ENCODE measurements at places on chromosomes 7 and 10.

GRCh38 chr10:36872702-36873393 is 252.6 kb upstream of the ANKRD30A start:
- DNase-seq = no peak

DNA sequence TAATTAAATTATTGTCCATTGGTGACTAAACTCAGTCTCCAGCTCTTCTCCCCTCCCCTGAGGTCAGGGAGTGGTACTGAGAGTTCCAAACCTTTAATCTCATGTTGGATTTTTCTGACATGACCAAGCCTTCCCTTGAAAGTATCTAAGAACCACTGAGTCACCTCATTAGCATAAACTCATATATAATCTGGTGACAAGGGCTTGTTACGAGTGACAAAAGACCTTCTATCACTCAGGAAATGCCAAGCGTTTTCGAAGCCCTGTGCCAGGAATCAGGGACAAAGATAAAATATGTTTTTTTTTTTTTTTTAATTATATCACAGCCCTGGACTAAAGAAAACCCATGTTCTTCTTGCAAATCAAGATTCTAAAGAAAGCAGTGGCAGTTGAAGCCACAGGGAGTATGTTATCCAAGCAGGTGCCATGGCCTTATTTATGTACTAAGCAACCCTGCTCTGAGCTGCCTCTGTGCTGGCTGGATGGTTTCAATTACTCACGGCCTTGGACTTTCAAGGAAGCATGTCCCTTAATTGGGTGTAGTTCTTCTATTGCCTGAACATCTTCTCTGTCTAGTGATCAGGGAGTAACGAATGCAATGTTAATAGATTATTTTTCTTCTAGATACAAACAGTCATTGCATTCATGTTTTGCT is 169.0 kb upstream of the PRKCQ start:
- DNase-seq = no peak

DNA sequence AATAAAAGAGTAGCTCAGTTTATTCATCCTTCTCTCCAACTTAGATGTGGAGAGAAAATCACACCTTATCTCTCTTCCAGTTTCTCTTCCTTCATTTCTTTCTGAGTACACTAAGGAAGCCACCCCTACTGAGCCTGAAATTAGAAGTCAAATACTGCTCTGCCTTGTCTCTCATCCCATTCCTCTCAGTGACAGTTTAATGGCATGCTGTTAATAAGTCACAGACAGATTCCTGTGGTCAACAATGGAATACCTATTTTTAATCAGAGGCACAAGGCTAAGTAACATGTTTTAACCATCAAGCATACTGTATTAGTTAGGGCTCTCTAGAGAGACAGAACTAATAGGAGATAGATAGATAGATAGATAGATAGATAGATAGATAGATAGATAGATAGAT is 253.2 kb downstream of the HTR7 start:
- no peak for DNase-seq

GRCh38 chr10:101035916-101036702 is 5.1 kb downstream of the SFXN3 start:
- no peak for DNase-seq

DNA sequence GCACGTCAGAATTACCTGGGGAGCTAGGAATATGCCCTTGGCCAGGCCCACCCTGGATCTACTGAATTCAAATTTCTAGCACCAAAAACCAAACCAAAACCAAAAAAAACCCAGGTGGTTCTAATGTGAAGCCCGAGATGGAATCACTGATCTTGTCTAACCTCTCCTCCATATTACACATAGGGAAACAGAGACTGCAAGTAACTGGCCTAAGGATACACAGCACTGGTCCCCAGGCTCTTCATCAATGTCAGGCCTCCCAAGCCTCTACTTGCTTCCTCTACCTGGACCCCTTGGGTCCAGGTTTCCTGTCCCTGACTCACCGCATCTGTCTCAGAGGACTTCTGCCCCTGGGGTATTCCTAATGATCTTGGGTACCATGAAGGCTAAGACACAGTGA is 30.7 kb downstream of the ZCCHC24 start:
- DNase-seq = no peak

- no peak for DNase-seq
Observed at GRCh38 chr7:27873981-27874957, 134.3 kb downstream of the TAX1BP1 start.

GRCh38 chr10:119190954-119191785 is 12.6 kb upstream of the PRDX3 start:
- DNase-seq = no peak

DNA sequence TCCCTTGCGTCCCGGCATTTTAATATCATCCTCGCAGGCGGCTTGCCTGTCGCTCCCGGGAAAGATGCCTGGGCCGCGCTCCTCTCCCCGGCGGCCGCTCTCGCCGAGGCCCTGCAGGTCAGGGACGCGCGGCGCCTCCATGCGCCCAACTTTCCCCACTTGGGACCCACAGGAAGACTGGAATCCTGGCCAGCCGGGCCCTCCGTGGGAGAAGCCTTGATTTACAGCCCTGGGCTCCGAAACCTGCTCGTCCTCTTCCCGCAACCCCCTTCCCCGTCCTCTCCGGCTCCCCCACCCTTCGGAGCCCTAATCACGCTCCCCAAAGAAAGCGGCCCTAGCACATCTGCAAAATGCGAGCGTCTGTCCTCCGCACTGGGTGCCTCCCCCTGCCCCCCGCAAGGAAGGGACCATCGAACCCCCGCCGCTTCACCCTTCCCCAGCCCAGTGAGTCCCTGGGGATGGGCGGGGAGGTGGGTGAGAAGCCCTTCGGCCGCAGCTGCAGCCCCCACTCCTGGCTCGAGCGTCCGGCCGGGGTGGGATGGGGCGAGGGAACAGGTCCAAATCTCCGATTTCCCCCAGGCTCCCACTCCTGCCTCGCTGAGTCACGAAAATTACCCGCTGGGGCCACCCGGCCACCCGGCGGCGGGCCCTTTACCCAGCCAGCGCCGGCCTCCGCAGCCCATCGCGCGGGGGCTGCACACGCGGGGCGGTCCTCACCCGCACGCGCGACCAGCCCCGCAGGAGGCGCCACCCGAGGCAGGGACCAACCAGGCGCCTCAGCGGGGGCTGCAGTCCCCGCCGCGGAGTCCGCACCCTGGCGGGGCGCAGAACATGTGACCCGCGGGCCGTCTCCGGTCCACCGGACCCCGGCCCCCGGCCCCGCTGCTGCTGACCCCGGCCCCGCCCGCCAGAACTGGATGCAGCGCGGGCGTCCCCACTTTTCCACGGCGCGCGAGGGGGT is 695 bp downstream of the HSPA12A start:
- no peak for DNase-seq

DNA sequence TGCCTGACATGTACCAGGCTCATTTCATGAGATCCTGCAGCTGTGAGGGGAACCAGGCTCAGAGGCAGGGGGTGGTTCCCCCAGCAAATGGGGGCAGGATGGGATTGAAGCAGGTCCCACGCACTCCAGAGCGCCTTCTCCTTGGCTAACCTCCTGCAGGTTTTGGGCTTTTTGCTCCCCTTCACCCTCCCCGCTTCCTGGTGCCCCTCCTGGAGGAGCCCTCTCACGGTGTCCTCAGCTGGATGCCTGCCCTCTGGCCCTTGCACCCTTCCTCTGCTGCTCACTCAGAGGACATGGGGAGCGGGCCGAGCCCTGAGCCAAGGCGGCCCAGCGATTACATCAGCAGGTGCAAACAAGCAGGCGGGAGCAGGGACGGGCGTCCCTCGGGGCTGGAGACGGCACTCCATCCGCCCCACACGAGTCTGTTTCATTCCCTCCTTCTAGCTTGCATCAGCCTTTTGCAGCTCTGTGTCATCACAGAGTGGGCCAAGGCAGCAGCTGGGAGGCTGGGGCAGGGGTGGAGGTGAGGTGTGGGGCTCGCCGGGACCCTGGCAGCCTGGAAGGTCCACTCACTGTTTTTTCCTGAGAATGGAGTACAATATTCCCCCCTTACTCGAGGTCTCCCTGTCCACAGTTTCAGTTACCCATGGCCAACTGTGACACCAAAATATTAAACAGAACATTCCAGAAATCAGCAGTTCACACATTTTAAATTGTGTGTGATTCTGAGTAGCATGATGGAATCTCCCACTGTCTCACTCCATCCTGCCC is 52.7 kb upstream of the SLC29A3 start:
- DNase-seq = no peak

- DNase-seq = no peak
Observed at GRCh38 chr10:17655567-17656146, 11.7 kb downstream of the STAM start.

GRCh38 chr7:123865517-123866117 is 20.6 kb downstream of the HYAL4 start:
- no peak for DNase-seq

DNA sequence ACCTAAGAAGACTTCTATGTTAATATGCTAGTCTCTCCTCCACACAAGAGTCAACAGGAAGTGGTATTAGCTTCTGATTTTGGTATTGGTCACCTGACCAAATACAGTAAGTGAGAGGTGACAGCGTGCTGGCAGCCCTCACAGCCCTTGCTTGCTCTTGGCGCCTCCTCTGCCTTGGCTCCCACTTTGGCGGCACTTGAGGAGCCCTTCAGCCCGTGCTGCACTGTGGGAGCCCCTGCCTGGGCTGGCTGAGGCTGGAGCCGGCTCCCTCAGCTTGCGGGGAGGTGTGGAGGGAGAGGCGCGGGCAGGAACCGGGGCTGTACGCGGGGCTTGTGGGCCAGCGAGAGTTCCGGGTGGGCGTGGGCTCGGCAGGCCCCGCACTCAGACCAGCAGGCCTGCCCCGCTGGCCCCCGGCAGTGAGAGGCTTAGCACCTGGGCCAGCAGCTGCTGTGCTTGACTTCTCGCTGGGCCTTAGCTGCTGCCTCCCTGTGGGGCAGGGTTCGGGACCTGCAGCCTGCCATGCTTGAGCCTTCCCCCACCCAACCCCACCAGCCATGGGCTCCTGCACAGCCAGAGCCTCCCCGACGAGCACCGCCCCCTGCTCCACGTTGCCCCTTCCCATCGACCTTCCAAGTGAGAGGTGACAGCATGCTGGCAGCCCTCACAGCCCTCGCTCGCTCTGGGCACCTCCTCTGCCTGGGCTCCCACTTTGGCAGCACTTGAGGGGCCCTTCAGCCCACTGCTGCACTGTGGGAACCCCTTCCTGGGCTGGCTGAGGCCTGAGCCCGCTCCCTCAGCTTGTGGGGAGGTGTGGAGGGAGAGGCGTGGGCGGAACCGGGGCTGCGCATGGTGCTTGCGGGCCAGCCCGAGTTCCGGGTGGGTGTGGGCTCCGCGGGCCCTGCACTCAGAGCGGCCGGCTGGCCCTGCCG is 4.2 kb upstream of the ACSL5 start:
- no peak for DNase-seq

- no peak for DNase-seq
Observed at GRCh38 chr10:71889388-71889987, 38.4 kb upstream of the PSAP start.
